Activated gamma-delta T cell (primary cell): ENCODE measurements at places on chromosomes 4 and X.

- no peak for DNase-seq
Observed at GRCh38 chr4:181291615-181292014, 951.6 kb upstream of the TENM3 start.

GRCh38 chrX:120302434-120302833 is 8.8 kb downstream of the TMEM255A start:
- DNase-seq, result peak; percentile 11

DNA sequence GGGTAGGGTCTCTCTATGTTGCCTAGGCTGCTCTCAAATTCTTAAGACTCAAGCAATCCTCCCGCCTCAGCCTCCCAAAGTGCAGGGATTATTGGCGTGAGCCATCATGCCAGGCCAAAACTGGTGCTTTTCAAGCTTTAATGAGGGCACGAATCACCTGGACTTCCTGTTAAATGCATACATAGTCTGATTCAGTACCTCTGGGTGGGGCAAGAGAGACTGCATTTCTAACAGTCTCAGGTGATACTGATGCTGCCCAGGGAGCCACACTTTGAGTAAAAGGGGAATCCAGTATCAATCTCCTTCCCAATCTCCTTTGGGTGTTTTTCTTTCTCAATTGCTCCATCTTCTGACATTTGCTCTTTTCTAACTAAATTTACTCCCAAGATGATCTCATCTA is 96.5 kb downstream of the SH3RF1 start:
- no peak for DNase-seq

GRCh38 chr4:96315815-96316214 is 475.9 kb downstream of the PDHA2 start:
- DNase-seq, result no peak

DNA sequence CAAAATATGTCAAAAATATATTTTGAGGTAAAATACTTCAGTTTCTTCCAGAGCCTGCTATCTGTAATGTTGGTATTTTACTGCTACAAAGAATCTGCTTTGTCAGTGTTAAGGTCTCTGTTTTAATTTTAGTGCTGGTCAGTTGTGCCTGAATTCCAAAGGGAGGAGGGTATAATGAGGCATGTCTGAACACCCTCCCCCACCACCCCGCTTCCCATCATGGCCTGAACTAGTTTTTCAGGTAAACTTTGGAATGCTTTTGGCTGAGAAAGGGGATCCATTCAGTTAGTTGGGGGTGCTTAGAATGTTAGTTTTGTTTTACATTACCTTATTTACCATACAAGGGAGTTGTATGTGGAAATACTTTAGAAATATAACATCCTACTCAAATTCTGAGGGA is 158.5 kb downstream of the MID1IP1 start:
- no peak for DNase-seq

DNA sequence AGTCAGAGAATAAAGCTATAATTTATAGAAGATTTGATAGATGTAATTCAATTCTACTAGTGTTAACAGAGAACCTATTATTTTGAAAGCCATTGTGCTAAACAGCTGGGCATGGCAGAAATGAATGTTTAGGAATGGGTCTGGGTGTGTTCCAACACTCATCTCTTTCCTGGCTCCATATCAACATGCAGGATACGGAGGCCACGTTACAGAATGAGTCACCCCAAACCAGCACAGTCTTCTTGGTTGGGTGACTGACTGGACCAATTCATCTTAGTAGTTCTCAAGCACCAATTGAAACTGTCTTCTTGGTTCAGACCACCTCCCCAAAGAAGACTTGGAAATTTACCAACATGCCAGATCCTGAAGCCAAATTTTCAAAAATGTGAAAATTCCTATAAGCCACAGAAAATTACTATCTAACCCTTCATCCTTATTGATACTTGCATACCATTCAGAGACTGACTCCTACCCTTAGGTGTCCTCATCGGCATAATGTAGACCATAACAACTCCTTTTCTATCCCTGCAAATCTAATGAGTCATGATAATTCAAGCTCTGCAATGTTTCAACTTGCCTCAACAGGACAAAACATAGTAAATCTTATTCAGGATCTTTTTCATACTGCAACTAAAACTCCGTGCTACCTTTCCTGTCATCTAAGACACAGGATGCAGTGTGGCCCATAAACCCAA is 52.0 kb upstream of the ATOH1 start:
- no peak for DNase-seq

- no peak for DNase-seq
Observed at GRCh38 chr4:159767406-159767805, 664.5 kb downstream of the RAPGEF2 start.

GRCh38 chr4:15901998-15902397 is 36.5 kb downstream of the FGFBP1 start:
- DNase-seq, result no peak

- DNase-seq, result no peak
Observed at GRCh38 chr4:81845273-81845672, 373.6 kb upstream of the RASGEF1B start.

DNA sequence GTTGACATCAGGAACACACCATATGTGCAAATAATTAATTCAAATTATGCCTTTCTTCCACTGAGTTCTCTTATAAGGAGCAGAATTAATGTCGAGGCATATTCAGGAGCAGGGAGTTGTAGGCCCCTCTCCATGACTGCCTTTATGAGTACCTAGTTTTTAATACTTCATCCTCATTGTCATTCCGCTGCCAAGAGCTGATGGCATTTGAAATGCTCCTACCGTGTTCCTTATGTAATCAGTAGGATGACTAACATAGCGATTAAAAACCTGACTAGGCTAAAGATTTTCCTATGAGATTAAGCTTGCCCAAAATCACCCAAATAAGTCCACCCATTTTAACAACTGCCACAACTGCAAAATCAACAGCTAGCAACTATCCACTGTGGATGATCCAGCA is 220.6 kb downstream of the DHX15 start:
- DNase-seq, result no peak

DNA sequence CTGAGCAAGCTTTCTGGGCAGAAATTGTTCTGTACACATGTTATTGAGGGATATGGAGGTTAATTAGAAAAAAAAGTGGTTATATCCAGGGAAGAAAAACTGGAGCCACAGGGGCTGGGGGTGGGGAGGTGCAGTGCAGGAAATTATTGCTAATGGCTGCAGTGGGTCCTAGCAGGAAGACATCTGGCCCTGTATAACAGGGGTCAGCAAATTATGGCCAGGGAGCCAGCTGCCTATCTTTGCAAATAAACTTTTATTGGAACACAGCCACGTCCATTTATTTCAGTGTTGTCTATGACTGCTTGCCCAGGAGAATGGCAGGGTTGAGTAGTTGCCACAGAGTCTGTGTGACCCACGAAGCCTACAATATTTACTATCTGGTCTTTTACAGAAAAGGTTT is 23.4 kb upstream of the PRPS2 start:
- no peak for DNase-seq

GRCh38 chrX:40065296-40066046 is 32.3 kb downstream of the BCOR start:
- DNase-seq, result no peak

GRCh38 chr4:174512745-174513144 is 9.5 kb downstream of the HPGD start:
- no peak for DNase-seq

DNA sequence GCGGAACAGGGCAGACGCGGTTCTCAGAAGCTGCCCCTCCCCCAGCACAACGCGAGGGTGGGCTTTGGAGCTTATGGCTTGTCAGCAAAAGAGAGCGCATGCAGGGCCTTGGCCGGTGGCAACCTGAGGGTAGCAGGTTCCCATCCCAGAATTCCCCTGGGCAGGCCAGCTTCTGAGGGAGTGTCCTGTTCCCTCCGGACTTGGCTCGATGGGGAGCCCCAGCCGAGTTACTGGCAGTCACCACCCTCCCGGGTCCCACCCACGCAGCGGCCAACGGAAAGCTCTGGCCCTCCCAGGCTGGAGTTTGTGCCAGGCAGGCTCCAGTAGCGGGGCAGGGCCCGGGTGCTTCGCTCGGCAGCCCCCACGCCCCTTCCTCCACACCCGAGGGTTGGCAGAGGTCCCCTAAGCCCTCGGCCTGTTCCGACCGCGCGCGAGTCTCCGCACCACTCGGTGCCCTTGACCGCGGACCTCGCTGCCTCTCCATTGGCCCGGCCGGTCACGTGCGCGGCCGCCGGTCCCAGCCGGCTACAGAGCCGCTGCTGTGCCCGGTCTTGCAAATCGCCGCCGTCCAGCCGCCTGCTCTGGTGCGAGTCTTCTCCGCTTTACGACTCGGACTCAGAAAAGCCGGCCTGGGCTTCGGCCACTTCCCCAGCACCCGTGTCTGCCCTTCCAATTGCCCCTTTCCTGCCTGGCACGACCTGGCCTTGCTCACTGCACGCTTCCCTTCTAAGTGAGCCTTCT is 20.9 kb upstream of the MTM1 start:
- no peak for DNase-seq

- no peak for DNase-seq
Observed at GRCh38 chr4:154741922-154742850, 1.6 kb upstream of the LRAT start.

DNA sequence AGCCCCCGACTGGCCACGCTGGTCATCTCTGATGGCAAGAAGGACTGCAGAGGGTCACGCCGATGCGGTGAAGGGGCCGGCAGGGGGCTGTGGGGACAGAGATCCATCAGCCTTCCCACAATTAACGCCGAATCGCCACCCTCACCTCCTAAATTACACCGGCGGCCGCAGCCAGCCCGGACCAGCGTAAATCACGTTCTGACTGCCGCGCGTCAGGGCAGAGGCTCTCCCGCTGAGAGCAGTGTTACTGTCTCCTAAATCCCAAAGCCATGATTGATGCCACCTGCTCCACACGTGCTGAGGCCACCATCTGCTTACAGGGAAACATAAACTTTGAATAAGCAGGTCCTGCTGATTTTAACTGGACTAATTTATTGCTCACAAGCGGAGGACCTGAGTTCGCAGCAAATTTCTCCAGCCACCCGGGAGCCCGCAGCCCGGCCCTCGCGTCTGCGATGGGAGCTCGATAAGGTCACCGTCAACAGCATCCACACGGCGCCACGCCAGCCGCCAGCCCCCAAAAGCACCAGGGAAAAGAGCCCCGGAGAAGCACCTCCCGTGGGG is 127.3 kb upstream of the NKX1-1 start:
- no peak for DNase-seq

GRCh38 chrX:17634542-17635207 is 102.6 kb upstream of the SCML1 start:
- DNase-seq, result no peak

GRCh38 chrX:16604337-16604736 is 45.6 kb upstream of the S100G start:
- no peak for DNase-seq

DNA sequence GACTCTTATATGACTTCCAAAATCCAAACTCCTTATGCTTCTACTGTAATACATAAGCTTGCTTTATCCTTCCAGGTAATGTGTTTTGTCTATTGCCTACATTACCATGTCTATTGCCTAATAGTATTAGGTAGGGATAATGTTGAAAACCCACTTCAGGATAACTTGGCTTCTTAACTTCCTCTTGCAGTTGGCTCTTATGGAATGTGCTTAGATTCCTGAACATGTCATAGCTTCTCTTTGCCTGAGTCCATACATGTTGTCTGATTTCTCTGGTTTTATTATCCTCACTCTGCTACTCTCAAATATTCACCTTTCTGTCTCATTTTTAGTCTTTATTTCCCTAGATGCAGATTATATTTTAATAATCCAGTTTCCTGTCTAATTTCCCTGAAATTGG is 599.9 kb downstream of the IL15 start:
- DNase-seq, result no peak

GRCh38 chr4:155220025-155220424 is 11.6 kb downstream of the NPY2R start:
- no peak for DNase-seq

- DNase-seq, result no peak
Observed at GRCh38 chrX:130539721-130540321, 138.0 kb downstream of the RBMX2 start.

- no peak for DNase-seq
Observed at GRCh38 chrX:55801811-55802210, 84.3 kb downstream of the RRAGB start.

DNA sequence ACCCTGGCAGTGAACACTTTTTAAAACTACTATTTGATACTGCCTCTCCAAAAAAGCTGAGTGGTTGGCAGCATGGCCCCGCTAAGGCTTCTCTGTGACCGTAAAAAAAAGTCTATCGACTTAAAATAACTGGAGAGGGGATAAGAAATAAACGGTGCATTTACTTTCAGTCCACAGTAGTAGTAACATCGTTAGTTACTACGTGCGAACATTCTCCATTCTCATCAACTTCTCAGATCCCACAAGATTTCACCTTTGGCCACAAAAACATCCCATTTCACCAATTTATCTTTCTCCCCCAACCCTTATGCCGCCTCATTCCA is 524 bp upstream of the EXOSC9 start:
- DNase-seq, result no peak

DNA sequence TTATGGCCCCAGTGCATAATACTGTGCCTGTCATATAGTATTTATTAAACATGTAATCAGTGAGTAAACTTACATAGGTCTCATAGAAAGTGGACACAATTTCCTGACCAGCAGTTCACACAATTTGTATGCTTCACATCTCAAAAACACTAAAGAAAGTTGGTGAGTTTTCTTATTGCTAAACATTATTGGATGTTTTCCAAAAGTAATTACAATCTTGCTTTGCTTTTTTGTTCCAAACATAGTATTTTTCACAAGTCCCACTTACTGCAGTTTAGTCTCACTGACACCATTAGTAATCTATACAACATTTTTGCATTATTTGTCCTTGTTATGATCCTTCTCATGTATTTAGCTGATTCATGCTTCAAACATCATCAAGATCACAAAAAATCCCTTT is 132.5 kb downstream of the TBCK start:
- no peak for DNase-seq

- peak; percentile 56 for DNase-seq
Observed at GRCh38 chr4:26861434-26862186, 969 bp downstream of the STIM2 start.

GRCh38 chr4:187929024-187929423 is 66.5 kb upstream of the ZFP42 start:
- DNase-seq, result no peak

DNA sequence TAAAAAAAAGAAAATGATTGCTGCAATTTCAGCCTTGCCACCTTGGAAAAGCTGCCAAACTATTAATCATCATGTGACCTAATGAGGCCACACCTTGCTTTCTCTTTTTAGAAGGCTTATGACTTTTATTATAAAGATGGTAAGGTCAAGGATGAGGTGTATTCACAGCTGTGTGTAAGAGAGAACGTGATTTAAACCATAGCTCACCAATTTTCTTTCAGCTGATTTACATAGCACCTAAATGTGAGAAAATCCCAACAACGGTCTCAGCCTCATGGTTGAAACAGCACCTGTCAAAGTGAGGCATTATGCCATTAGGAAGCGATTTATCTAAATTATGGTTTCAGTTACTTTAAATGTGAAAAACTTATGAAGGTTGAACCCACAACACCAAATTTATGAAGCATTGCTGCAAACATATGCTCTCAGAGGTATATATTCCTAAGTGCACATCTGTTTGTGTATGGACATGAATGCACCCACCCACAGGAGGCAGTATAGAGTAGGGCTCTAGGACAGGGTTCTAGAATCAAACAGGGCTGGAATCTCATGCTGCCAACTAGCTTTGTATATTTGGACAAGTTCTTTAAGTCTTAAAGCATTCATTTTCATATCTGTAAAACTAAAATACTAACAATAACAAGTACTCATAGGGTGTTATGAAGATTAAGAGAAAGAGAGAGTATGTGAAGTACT is 40.7 kb downstream of the ANXA3 start:
- DNase-seq, result no peak

GRCh38 chr4:153140294-153140693 is 63.9 kb upstream of the TRIM2 start:
- DNase-seq, result no peak

- no peak for DNase-seq
Observed at GRCh38 chr4:59838236-59838635, 1361.9 kb upstream of the ADGRL3 start.
